ENCODE measurements at places on chromosomes 4 and X.

DNA sequence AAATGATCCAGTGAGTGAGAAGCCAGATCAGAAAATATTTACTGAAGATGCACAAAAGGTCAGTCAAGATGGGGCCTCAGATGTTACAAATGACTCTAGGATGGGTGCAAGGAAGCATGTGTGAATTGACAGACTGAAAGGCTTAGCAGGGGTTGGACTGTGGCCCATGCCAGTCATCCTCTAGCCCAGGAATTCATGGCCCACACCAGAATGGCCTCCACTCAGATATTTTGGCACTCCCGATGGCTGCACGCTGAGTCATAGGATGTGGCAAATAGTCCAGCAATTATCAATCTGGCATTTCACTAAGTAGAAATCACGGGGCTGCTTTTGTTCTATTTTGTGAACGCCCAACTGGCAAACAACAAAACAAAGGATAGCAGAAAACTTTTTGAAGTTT, 406.5 kb downstream of the IQCM start:
- no peaks in the 10 kb centered on the region for H3K27me3 ChIP-seq
- H3K27ac ChIP-seq = no peak overlapping the region
- no peak for DNase-seq
- no peaks in the 10 kb centered on the region for H3K4me1 ChIP-seq
- no peak overlapping the region for H3K4me3 ChIP-seq

DNA sequence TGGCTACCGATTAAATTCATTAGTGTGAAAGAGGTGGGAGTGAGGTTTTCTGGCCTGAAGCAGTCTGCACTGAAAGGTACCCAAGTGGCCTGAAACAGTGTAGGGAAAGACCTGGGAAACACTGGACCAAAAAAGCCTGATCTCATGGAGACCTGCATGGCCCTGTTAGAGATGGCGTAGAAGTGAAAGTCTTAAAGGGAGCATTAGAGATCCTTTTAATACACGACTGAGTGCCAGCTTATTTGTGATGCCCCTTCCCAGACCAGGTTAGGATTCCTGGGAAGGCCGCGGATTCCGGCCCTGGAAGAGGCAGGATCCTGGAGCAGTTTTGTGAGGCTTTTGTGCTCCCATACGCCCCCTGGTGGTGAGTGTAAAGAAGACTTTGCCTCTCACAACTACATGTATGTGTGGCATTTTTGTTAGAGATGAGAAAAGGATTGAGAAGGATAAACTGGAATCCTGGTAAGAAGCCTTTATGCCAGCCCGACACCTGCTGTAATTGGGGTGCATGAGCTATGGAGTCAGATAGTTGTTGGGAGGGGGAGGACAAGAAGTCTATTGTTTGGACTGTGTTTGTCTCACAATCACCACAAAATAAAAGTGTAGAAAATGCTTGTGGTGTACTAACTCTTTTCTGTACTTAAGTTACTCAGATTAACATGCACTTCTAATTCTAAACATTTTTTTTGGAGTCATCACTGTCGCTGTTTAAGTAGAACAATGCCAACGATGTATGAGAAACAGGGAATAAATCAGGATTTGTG, 54.0 kb downstream of the JADE1 start:
- no peaks in the 10 kb centered on the region for H3K27me3 ChIP-seq
- peaks cover 23% of the 10 kb centered on the region for H3K4me1 ChIP-seq
- no peak overlapping the region for H3K27ac ChIP-seq
- peaks cover 18% of the 10 kb centered on the region for H3K36me3 ChIP-seq
- H3K4me3 ChIP-seq = no peak overlapping the region

DNA sequence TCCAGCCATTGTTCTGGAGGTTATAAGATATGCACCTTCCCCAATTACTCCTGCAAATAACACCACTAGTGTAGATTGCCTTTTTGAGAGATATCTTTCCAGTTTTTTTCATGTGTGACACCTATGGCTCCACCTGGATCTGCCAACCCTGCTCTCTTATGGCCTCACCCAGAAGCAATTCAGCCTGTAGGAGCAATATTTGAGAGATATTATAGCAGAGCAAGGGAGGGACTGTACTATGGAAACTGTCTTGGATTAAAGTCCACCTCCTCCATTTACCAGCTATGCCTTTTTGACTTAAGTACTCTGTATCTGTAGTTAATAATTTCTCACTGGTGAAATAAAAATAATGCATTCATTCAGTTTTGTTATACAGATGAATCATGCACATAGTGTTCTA, 803.5 kb downstream of the NLGN4X start:
- no peaks in the 10 kb centered on the region for H3K4me1 ChIP-seq
- DNase-seq = no peak
- no peaks in the 10 kb centered on the region for H3K36me3 ChIP-seq
- H3K4me3 ChIP-seq = no peak overlapping the region

DNA sequence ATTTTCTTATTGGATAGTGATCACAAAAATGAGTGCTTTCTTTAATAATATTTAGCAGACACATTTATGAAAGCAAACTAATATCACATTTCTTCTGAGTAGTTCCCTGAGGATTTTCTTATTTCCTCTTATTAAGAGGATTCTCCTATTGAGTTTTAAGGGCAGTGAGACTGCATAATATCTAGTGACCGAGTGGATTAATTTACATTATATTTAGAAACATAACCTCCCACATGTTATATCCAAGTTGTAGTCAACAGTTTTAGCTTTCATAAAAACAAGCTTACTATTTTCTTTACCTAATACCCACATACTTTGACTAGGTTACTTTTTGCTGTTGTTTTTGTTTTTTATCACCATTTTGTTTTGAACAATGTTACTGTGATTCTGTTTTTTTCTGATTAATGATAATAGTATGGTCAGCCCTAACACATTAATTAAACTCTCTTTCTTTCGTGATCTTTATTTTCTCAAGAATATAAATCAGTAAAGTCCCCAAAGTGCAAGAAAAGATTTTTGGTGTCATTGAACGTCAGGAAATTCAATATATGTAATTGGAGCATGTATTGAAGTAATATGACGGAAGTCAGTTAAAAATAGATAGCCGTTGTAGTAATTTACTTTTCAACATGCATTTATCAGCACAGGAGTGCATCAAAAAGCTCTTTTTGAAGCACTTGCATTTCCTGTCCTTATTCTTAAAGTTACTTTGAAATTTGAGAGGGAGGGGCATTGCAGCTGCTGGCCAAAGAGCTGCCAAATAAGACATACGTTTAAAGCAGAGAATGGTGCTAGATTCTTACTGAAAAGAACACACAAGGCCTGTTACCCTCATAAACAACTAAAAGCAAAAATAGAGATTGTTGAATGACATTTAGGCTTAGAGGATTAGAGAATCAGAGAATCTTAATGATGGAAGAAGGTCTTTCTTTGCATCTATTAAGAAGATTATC, 25.2 kb downstream of the DDIT4L start:
- DNase-seq = no peak
- no peaks in the 10 kb centered on the region for H3K27me3 ChIP-seq
- no peaks in the 10 kb centered on the region for H3K4me1 ChIP-seq
- H3K27ac ChIP-seq = no peak overlapping the region
- H3K36me3 ChIP-seq = no peaks in the 10 kb centered on the region
- no peak overlapping the region for H3K4me3 ChIP-seq

- peaks cover 5% of the 10 kb centered on the region for H3K36me3 ChIP-seq
- H3K27ac ChIP-seq = no peak overlapping the region
- no peak for DNase-seq
- H3K4me1 ChIP-seq = no peaks in the 10 kb centered on the region
These were observed 42.3 kb downstream of the RASL11B start for GRCh38 chr4:52904421-52904820.

DNA sequence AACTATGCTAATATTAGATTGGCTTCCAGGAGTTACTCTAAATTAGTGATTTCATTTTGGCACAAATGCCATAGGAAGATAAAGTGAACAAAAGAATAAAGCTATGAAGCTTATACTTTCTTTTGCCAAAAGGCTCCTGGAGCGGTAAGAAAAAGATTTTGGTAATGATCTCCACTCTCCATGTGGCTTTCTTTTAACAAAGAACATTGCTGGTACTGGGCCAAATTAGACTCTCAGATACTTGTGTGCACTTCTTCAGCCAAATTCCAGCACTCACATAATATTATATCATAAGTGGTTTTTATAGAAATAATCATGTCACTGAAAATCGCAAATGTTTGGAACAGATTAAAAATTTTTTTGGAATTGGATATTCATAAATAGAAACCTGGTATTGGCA, 142.4 kb upstream of the FGF13 start:
- no peak overlapping the region for H3K4me3 ChIP-seq
- DNase-seq = no peak
- no peak overlapping the region for H3K27ac ChIP-seq

DNA sequence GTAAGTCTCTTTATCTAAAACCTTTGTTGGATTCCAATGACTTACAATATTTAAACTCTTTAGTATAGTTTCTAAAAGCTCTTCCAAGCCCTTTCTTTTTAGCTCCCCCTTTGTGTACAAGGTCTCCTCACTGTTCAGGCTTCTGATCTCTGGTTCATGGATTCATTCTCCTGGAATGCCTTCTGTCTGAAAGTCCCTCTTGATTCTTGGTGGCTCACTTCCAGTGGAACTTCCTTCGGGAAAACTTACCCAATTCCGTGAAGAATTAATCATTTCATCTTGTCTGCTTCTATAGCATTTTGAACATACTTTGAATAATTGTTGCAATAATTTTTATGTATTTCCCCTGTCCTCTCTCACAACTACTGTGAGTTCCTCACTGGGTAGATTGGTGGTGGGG, 3.6 kb downstream of the ARHGAP24 start:
- no peak for DNase-seq
- no peaks in the 10 kb centered on the region for H3K27me3 ChIP-seq
- no peaks in the 10 kb centered on the region for H3K36me3 ChIP-seq

DNA sequence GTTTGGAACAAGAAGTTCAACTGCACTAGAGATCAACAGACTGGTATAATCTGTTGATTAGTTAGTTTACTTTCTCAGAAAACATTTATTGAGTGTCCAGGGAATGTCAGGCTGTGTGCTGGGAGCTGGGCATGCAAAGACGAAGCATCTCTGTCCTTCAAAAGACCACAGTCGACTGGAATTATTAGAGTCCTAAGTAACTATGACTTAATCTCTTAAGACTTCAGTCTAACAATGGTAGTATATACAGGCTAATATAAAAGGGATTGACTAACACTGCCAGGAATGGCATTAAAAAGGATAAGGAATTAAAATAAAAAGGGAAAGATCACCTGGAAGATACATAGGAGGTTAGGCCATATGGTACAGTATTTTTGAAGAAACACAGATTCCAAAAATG, 128.7 kb downstream of the WDFY3 start:
- no peaks in the 10 kb centered on the region for H3K36me3 ChIP-seq
- no peaks in the 10 kb centered on the region for H3K27me3 ChIP-seq
- no peaks in the 10 kb centered on the region for H3K4me1 ChIP-seq
- DNase-seq = no peak
- no peak overlapping the region for H3K27ac ChIP-seq
- H3K4me3 ChIP-seq = no peak overlapping the region

- DNase-seq = no peak
- H3K27ac ChIP-seq = no peak overlapping the region
- no peaks in the 10 kb centered on the region for H3K4me1 ChIP-seq
- no peak overlapping the region for H3K4me3 ChIP-seq
These were observed 53.9 kb upstream of the C4orf50 start for GRCh38 chr4:6071959-6072720.

GRCh38 chr4:12966726-12967125, 517.4 kb downstream of the RAB28 start:
- H3K4me3 ChIP-seq = no peak overlapping the region
- DNase-seq = no peak
- no peaks in the 10 kb centered on the region for H3K36me3 ChIP-seq
- no peak overlapping the region for H3K27ac ChIP-seq
- no peaks in the 10 kb centered on the region for H3K4me1 ChIP-seq

GRCh38 chr4:48100256-48100655, 33.8 kb downstream of the TXK start:
- peaks cover 23% of the 10 kb centered on the region for H3K36me3 ChIP-seq
- no peak overlapping the region for H3K4me3 ChIP-seq
- no peak for DNase-seq
- H3K4me1 ChIP-seq = no peaks in the 10 kb centered on the region
- H3K27ac ChIP-seq = no peak overlapping the region

- no peaks in the 10 kb centered on the region for H3K4me1 ChIP-seq
- peak within 1 kb of the TSS; percentile 46 for H3K4me3 ChIP-seq
- no peaks in the 10 kb centered on the region for H3K36me3 ChIP-seq
- no peaks in the 10 kb centered on the region for H3K27me3 ChIP-seq
- no peak within 1 kb of the TSS for H3K27ac ChIP-seq
- DNase-seq = no peak
These were observed at the start of gene IL3RA for GRCh38 chrX:1336331-1336943. Gene IL3RA (plus strand): TSS chrX:1336785. CDS start chrX:1341766, 4,981 bp downstream.

- no peak overlapping the region for H3K27ac ChIP-seq
- no peak for DNase-seq
- H3K4me1 ChIP-seq = no peaks in the 10 kb centered on the region
These were observed 964.3 kb upstream of the TENM3 start for GRCh38 chr4:181278941-181279340.

- no peaks in the 10 kb centered on the region for H3K27me3 ChIP-seq
- no peaks in the 10 kb centered on the region for H3K36me3 ChIP-seq
These were observed 57.6 kb upstream of the FAT1 start for GRCh38 chr4:186781032-186781917.

DNA sequence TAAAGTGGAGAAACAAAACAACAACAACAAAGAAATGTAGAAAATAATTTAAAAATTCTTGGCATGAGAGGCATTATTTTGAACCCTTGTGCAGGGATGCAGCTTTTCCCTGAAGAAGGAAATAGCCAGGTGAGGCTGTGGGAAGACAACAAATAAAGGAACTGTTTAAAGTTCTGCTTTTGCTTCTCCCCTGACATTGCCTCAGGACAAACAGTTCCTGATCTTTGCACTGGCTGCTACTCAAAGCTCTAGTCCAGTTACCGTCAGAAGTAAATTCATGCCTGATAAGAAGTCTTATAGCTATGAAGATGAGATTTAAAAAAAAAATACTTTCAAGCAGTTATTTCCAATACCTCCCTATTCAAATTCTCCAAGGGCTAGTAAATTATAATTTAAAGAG, 233.8 kb downstream of the IL15 start:
- H3K36me3 ChIP-seq = no peaks in the 10 kb centered on the region
- H3K27ac ChIP-seq = no peak overlapping the region

- no peaks in the 10 kb centered on the region for H3K27me3 ChIP-seq
- peak; percentile 42 for DNase-seq
- no peaks in the 10 kb centered on the region for H3K4me1 ChIP-seq
- no peaks in the 10 kb centered on the region for H3K36me3 ChIP-seq
- no peak overlapping the region for H3K27ac ChIP-seq
- no peak overlapping the region for H3K4me3 ChIP-seq
These were observed 115.0 kb downstream of the SMIM20 start for GRCh38 chr4:26028793-26029567.

- H3K4me1 ChIP-seq = peaks cover 8% of the 10 kb centered on the region
- no peak for DNase-seq
- H3K36me3 ChIP-seq = no peaks in the 10 kb centered on the region
- no peaks in the 10 kb centered on the region for H3K27me3 ChIP-seq
- H3K27ac ChIP-seq = no peak overlapping the region
These were observed 39.9 kb downstream of the CCNG2 start for GRCh38 chr4:77196866-77197265.

Measured in CD8-positive, alpha-beta memory T cell (primary cell).